GM12891 (cell line): ENCODE measurements at places on chromosomes 5 and 9.

- DNase-seq = no peak
Observed at GRCh38 chr5:153755913-153756500, 265.5 kb downstream of the GRIA1 start.

- no peak for DNase-seq
Observed at GRCh38 chr9:15329539-15330109, 22.6 kb upstream of the TTC39B start.

- DNase-seq = no peak
Observed at GRCh38 chr5:39714036-39714698, 289.4 kb upstream of the DAB2 start.

DNA sequence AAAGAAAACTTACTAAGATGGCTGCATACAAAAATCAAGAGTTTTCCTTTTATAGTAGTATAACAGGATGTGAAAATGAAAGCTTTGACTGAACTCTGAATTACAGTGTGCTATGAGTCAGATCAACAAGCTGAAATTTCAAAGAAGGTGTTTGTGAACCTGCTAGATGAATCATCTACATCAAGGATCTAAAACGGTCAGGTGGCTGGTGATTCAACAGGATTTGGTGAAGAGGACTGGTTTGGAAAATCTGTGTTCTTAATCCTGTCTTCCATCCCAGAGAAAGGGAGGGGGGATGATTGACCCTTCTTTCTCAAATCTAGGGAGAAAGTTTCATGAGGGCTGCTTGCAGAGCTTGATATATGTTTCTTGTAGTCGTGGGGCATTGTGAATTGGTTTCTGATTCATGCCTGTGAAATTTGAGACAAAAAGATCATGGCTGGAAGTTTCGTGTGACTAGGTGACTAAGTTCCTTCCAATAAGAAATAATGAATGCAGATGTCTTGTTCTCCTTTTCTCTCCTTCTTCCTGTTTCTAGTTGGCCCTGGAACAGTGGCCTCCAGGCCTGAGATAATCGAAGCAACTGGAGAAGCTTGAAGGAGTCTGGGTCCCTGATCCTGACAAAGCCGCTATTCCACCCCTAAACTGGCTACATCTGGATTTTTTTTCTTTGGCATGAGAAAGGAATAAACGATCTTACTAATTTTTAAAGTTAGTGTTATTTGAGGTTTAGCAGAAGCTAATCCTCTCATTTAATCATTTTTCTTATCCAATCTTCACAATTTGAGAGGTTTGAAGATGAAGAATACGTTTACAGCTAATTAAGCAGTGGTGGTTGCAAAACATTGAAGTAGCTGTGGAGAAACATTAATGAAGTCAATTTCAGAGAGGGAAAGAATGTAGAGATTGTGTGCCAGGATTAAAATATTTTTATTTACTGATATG lies 67.2 kb downstream of the MRPS30 start:
- DNase-seq = peak; percentile 33

GRCh38 chr9:131537946-131538345 lies 6.9 kb upstream of the UCK1 start:
- DNase-seq = no peak

DNA sequence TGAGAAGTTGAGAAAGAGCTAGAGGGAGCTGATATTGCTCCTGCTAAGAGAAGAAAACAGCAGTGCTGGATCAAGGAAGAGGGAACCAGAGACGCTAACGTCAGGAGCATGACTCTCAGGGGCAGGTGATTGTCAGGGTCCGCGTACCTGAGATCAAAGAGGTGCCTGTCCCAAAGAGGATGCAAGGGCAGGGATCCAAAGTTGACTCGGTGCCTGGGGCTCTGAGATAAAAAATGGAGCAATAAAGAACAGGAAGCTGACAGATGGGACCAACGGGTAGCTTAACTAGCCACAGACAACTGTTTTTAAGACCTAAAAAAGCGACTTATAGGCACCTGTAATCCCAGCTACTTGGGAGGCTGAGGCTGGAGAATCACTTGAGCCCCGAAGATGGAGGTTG lies 517.8 kb downstream of the IRX1 start:
- DNase-seq = no peak

GRCh38 chr9:129849901-129850300 lies 14.6 kb downstream of the USP20 start:
- no peak for DNase-seq

DNA sequence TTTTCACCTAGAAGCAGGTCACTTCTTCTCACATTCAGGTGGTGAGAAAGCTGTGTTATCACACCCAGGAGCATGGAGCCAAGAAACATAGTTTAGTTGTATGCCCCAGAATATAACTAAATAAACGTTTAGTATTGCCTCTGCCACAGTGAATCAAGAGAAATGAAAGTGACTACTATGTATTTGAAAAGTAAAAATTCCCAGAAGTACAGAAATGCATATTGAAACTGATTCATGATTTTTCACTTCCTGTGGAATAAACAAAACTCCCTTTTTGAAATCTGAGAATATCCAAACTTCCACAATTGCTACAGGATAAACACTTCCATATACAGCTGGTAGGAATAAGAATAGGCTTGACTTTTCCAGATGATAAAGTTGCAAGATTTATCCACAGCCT lies 15.3 kb upstream of the NINJ1 start:
- DNase-seq = no peak

DNA sequence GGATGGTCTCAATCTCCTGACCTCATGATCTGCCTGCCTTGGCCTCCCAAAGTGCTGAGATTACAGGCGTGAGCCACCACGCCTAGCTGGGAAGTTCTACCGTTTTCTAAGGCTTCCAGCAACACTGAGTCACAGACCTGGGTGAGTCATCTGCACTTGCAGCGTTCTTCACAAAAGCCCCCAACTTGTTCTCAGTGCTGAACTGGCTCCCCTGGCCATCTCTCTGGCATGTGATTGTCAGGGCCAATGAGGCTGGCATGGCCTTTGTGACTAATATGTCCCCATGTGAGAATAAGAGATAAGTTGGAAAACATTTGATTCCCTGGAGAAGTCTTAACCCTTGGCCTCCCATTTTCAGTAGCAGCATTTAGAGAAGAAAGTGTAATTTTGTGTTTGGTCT lies 124.4 kb downstream of the WDR41 start:
- DNase-seq = no peak

DNA sequence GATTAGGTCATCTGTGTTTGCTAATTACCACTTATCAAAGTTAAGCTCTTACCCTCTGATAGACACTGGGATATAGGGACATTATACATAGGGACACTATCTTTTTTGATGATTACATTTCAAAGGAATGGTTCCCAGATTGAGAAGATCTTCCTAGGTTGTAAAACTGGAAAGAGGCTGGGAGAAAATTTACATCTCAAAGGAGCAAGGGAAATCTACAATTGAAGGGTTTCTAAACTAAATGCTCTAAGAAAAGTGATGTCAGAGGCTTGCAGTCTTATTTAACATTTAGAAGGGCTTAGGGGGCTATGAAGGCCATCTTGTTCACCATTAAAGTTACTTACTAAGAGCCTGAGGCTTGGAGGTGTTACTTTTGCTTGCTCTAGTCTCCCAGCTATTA lies 242.8 kb downstream of the PRR16 start:
- no peak for DNase-seq

- no peak for DNase-seq
Observed at GRCh38 chr5:6784481-6784880, 71.2 kb downstream of the TENT4A start.

- no peak for DNase-seq
Observed at GRCh38 chr5:128358826-128359225, 179.2 kb downstream of the FBN2 start.

- DNase-seq = no peak
Observed at GRCh38 chr5:172280929-172281328, 2.6 kb downstream of the UBTD2 start.

DNA sequence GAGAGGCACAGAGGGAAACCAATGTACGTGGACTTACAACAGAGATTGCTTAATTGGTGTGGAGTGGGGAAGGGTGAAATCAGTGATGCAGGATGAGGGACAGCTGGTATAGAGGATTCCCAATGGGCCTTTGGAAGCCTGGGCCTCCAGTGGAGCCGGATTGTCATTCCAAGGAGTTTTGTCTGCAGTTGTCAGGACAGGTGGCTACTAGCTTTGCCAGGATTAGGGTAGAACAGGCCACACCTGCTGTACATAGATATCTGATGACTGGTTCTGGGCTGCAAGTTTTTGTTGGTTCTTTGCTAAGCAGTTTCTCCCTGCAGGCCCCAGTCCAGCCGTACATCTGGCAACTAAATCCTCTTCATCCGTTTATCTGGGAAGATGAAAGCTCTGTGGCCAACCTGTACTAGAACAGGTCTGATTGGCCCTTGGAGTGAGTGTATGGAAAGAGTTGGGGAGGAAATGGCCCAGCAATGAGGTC lies 4.2 kb downstream of the SKP2 start:
- no peak for DNase-seq

DNA sequence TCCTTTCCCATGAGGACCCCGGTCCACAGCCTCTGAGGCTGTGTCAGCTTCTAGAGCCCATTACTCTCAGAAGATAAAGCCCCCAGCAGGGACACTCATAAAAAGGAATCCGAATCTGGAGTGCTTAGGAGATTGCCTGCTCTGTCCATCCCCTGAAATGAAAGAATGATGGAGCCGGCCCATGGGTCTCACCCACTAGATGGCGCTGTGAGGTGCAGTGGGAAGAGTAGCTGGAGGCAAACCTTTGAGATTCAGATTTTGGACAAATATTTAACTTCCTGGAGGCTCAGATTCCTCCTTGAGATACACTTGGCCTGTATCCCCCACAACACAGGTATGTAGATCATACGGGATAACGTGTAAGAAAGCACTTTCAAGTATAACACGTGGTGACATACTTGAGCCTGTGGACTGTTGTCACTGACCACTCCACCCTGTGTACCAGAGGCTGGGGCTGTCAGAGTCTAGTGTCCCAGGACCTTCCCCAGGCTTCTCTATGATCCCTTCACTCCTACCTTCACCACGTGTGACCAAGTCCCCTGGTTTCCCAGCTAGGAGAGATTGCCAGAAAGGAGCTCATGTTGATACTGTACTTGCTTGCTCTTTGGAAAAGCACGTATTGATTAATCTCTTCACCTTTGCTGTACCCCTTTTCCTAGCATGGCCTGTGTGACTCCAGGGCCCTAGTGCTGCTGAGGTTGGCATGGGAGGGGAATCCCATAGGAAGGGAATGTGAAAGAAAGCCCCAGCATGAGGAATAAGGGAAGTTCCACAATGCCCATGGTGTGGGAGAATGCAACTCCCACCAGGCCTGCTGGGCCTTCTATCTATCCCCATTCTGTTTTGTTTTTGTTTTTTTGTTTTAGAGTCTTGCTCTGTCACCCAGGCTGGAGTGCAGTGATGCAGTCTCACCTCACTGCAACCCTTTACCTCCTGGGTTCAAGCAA lies 32.1 kb downstream of the TRMO start:
- peak; percentile 37 for DNase-seq

GRCh38 chr5:34026089-34026761 lies 16.8 kb downstream of the C1QTNF3 start:
- no peak for DNase-seq

- DNase-seq = no peak
Observed at GRCh38 chr5:158278216-158278925, 419.4 kb upstream of the CLINT1 start.

GRCh38 chr5:73909474-73909873 lies 283.5 kb downstream of the ARHGEF28 start:
- DNase-seq = no peak

- no peak for DNase-seq
Observed at GRCh38 chr5:36844305-36844704, 32.3 kb upstream of the NIPBL start.

DNA sequence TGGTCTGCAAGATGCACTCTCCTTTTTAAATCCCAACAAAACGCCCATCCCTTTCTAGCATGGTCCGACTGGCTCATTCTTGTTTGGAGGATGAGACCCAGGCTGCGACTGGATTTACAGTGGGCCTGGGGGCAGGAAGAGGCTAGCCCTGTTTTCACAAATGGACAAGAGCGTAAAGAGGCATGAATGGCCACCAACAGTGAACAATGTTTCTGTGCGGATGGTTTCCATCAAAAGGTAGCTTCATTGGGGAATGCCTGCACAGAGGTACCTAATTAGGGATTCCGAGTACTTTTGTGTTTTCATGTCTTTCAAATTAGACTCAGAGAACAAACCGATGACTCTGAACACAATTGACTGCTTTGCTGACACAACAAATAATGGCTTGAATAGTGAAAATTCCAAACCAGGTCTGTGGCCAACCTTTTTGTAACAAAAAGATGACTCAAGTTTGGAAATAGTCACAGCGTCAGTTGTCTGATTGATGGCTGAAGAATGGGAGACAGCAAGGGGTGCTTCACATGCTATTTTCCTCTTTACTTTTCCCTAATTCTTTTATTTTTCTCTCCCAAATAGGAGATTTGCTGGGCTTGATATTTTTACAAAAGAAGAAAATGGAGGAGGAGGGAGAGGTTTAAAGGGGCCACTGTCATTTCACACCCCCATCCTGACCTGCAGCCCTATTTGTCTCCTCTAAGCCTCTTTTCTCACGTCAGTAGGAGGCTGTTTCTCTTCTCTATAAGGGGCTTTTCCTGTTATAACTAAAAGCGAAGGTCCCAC lies 208.1 kb upstream of the S1PR3 start:
- no peak for DNase-seq

GRCh38 chr9:121107881-121108280 lies 33.1 kb downstream of the CNTRL start:
- no peak for DNase-seq

DNA sequence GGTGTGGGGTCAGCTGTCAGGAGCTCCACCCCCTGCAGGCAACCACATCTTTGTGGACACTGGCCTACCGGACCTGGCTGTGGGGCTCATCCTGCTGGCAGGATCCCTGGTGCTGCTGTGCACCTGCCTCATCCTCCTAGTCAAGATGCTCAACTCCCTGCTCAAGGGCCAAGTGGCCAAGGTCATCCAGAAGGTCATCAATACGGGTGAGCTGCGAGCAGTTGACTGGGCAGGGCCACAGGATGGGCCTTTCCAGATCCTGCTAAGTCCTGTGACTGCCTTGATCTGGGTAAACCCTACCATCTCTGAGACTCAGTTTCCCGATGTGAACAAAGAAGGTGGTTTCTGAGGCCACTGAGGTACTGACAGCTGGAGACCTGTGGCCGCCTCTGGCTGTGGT lies 6.5 kb downstream of the PFN3 start:
- DNase-seq = no peak

DNA sequence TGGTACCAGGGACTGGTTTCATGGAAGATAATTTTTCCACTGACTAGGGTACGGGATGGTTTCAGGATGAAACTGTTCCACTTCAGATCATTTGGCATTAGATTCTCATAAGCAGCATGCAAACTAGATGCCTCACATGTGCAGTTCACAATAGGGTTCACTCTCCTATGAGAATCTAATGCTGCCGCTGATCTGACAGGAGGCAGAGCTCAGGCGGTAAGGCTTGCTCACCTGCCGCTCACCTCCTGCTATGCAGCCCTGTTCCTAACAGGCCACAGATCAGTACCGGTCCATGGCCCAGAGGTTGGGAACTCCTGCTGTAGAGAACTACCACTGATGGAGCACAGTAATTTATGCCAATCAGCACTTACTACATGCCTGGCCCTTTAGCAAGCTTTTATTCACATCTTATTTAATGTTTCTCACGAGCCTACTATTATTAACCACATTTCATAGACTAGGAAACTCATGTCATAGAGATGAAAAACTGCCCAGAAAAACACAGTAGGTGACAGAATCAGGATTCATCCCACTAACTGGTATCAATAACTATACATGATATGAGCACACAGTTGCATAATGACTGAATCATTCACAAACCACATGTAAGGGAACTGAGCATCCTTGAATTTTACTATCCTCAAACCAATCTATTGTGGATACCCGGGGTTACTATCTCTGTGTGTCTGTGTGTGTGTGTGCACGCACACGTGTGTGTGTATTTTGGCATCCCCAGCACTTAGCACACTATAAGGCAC lies 46.5 kb downstream of the SVEP1 start:
- no peak for DNase-seq
